WTC11 (cell line): ENCODE measurements at places on chromosomes 6 and 20. TPM values are rescaled to one million over a fixed set of nuclear protein-coding genes. Genes with fewer than 3 reads are reported as not detected.

The CD24 gene
- 937 to 1,030 TPM (median 998 TPM) in 3 replicates for total RNA-seq

DNA sequence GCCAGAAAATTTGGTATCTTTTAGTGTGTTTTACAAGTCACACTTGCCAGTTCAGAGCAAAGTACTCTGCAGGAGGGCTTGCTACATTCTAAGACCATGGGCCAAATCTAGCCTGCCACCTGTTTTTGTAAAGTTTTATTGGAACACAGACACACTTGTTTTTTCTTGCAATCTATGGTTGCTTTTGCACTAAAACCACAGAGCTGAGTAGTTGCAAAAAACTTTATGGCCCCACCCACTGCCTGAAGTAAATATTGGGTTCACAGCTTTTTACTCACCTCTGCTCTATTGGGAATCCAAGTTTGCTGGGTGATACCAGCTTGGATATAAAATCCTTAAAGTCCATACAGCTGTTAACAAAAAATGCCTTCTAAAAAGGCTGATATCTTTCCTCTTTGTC is 109.0 kb downstream of the ZFP64 start:
- no peak overlapping the region for H3K4me3 ChIP-seq
- DNase-seq, result no peak
- no peak overlapping the region for H3K27ac ChIP-seq
- no peaks in the 10 kb centered on the region for H3K27me3 ChIP-seq
- H3K36me3 ChIP-seq, result peaks cover 28% of the 10 kb centered on the region

- no peaks in the 10 kb centered on the region for H3K27me3 ChIP-seq
- DNase-seq, result no peak
- H3K36me3 ChIP-seq, result no peaks in the 10 kb centered on the region
- H3K4me1 ChIP-seq, result peaks cover 6% of the 10 kb centered on the region; the same call in 1 of the 2 replicates
- H3K4me3 ChIP-seq, result no peak overlapping the region
- H3K27ac ChIP-seq, result no peak overlapping the region
These were observed 20.5 kb downstream of the NCOA7 start for GRCh38 chr6:125811259-125811658.

- no peaks in the 10 kb centered on the region for H3K4me1 ChIP-seq
- peak overlapping the region; percentile 78 for H3K4me3 ChIP-seq
- H3K27ac ChIP-seq, result peak overlapping the region; percentile 72; the same call in 1 of the 2 replicates
- DNase-seq, result no peak
These were observed 350 bp downstream of the HELZ2 start for GRCh38 chr20:63573647-63574131.

The IMPG1 gene
- total RNA-seq, result not detected in 3 replicates

The WTAP gene
- total RNA-seq, result 88.8 to 92.7 TPM (median 91.9 TPM) in 3 replicates

The FOXS1 gene
- not detected in 3 replicates for total RNA-seq

- no peak overlapping the region for H3K4me3 ChIP-seq
- no peaks in the 10 kb centered on the region for H3K27me3 ChIP-seq
- no peak for DNase-seq
- peaks cover 8% of the 10 kb centered on the region; the same call in 1 of the 2 replicates for H3K4me1 ChIP-seq
- H3K27ac ChIP-seq, result no peak overlapping the region
These were observed 424.6 kb upstream of the PTCHD4 start for GRCh38 chr6:48535582-48536009.

DNA sequence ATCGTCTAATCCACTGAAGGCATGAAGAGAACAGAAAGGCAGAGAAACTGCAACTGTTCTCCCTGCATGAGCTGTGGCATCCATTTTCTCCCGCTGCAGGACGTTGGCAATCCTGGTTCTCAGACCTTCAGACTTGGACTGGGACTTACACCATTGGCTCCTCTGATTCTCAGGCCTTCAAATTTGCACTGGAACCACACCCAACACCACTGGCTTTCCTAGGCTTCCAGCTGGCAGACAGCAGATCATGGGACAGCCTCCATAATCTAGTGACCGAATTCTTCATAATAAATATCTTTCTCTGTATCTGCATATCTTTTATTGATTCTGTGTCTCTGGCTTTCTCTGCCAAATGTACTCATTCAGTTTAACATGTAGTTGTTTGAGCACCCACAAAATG is 14.1 kb upstream of the ARG1 start:
- peaks cover 5% of the 10 kb centered on the region; the same call in 1 of the 2 replicates for H3K27me3 ChIP-seq
- H3K4me1 ChIP-seq, result no peaks in the 10 kb centered on the region
- H3K36me3 ChIP-seq, result no peaks in the 10 kb centered on the region
